ENCODE measurements at places on chromosomes 12 and 14.

DNA sequence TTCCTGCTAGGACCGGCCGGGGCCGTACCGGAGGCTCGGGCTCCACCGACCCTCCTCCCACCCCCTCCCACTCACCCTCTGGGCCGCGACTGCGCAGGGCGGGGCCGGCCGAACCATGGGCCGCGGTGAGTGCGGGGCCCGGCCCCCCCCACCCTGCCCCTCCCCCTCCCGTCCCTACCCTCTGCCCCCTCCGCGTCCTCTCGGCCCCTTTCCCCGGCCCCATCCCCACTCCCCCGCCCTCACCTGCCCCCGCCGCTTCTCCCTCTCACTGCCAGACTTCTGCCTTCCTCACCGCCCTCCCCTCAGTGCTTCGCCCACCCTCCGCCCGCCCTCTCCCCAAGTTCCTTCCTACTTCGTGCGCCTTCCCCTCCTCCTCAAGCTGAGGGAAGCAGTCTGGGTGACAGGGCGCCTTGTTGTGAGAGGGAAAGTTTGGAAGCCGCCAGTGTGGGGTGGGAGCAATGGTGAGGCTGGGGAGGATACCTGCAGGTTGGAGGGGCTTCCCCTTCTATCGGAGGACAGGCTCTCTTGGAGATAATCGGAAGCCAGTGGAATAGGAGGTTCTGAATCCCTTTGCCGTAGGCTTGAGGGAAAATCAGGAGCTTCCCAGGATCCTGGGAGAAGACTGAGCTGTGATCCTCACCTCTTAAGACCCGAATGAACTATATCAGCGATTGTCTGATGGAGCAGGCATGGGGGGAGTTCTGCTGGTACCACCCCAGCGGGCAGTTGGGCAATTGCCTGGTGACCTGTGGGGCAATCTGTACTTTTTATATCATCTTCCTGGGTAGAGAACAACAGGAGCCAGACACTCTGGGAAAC, 472 bp downstream of the MBD6 start:
- DNase-seq = peak; percentile 86

- DNase-seq = no peak
Measured at GRCh38 chr14:93629643-93630042, 158.6 kb downstream of the PRIMA1 start.

DNA sequence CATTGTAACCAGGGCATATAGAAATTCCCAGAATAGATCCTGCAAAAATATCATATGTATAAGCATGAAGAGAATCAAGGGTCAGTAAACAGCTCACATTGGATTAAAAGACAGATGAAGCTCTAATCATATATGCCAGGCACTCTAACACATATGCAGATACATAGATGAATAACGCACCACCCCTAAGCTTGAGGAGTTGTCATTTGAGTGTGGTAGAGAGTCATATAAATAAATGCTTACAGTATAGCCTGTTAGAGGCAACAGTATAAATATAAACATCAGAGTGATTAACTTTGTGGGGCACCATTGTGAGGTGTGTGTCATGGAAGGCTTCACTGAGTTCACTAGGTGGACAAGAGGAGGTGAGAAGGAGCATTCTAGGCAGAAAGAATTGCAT, 346.7 kb upstream of the PRICKLE1 start:
- no peak for DNase-seq

DNA sequence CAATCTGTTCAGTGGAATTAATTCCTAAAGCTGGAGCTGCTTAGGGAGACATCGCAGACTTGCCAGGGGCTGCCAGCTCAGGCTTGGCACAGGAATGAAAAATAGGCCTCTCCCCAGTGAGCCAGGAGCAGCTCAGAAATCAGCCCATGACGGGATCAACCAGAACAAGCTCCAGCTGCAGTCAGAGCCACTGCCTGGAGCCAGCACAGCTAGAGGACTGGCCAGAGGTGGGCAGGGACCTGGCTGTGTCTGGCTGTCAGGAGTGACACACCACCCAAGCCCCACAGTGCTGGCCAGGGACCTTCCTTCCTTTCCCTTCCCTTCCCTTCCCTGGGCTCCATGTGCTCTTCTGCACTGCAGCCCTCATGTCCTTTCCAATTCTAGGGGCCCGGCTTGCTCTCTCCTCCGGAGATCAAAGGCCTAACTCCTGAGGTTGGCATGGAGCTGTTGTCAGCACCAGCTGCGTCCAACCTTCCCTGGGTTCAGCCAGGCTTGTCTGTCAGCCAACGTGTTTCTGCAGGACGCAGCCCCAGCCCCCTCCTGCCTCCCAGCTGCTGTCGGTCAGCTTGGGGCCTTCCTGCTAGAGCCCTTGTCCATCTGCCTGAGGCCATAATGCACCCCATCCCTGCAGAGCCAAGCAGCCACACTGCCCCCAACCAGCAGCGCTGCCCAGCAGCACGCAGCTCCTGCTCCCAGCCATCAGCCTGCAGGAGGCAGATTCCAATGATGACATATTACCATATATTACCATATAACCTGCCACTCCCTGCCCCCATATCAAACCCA, 149.3 kb downstream of the CALM1 start:
- DNase-seq = peak; percentile 83

GRCh38 chr12:84842406-84843013, 70.1 kb downstream of the SLC6A15 start:
- no peak for DNase-seq

DNA sequence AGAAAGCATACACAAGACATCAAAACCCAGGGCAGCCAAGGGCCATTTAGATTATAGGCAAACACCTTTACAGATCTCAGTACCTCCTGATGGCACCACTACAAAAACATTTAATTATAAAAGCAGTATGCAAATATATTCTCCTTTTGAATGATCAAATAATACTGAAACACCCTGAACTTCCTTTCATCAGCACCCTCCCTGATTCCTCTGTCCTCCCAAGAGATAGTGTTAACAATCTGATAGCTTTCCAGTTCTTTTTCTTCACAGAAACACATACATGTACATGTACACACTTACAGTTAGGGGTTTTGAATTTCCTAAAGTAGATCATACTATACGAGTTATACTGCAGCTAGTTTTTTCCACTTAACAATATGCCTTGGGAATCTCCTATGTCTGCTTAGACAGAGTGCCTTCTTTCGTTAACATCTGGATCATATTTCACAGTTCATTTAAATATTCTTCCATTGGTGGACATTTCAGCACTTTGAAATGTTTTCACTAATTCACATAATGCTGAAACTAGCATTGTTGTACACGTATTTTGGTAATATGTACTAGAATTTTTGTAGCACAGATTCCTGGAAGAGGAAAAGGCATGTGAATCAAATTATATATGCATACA, 35.2 kb downstream of the TDG start:
- no peak for DNase-seq
